Kidney glomerular epithelial cell (primary cell): ENCODE measurements at places on chromosomes 3 and 15.

- no peak for DNase-seq
These were observed 8.1 kb downstream of the CIB1 start for GRCh38 chr15:90225504-90226234.

- no peak for DNase-seq
These were observed 12.1 kb downstream of the GOLM2 start for GRCh38 chr15:44300572-44300971.

DNA sequence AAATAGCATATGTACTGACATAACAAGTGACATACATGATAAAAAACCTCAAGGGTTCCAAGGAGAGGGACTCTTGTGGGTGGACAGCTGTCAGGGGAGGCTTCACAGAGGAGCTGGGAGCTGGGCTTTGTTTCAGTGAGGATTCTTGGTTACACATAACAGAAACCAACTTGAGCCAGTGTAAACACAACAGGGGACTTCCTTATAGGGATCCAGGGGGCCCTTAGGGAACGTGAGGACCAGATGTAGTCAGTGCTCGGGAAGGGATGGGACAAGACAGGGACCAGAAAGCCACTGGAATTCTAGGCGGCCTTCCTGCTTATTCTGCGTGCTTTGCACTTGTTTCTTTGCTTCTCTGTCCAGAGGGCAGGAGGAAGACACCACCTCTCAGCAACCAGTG, 34.9 kb downstream of the SNAPC5 start:
- DNase-seq, result no peak

GRCh38 chr3:49900491-49901153, 3.1 kb downstream of the MST1R start:
- peak; percentile 75 for DNase-seq

DNA sequence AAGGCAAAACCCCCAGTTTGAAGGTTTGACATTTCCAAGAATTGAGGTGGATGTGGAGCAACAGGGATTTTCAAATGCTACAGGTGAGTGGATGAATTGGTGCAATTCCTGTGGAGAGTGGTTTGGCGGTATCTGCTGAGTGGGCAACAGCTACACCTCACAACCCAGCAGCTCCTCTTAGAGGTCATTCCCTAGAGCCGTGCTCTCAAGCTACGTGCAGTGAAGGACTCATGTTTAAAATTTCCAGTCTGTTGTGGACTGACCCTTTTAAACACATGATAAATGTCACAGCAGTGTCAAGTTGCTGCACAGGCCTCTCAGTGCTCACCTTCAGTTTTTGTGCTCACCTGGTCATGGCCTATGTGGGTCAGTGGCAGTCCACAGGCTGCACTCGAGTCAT, 9.5 kb downstream of the C3orf20 start:
- DNase-seq, result no peak

DNA sequence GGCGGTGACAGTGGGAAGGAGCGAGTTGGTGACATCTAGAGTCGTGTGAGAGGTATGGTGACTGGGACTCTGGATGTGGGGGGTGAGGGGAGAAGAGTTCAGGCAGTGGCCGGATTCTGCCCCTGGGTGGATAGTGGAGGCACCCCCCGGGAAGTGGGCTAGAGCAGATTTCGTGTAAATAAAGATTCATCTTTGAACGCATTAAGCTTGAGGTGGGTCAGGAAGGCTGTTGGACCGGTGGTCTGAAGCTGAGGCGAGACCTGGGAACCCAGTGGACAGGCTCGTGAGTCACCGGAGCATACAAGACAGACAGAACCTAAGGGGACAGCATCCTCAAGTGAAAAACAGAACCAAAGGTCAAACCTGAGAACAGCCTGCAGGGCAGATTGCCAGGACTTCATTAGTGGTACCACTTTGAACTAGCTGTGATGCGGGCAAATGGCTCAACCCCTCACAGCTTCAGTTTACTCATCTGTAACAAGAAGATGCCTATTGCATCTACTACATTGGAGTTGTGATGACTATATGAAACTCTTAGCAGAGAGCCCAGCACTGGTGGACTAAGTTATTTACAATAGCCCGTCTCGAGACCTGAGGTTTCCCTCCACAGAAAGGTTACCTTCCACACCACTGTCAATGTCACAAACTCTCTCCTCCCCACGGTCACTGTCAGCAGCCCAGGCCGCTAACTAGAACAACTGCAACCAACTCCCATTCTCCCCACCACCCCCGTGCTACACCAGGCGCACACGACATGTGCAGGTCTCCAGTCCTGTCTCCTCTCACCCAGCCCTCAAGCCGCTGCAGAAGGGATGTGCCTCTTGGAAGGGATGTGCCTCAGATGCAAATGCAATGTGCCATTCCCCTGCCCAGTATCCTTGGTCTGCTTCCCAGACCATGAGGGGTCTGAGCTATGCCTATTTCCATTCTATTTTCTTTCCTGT, 901 bp upstream of the CLN6 start:
- DNase-seq, result no peak

- peak; percentile 38 for DNase-seq
These were observed 5.6 kb downstream of the SERPINI1 start for GRCh38 chr3:167740961-167741587.
